Gastroesophageal sphincter (tissue), 4 donors: ENCODE measurements at places on chromosomes 16 and 17.
A peak's percentile ranks its signal among the peaks of the same experiment; 100 is the strongest.

GRCh38 chr17:12406623-12407215 lies 259.0 kb upstream of the MYOCD start:
- peak; percentile 55 for ATAC-seq

- no peak for ATAC-seq
Measured at GRCh38 chr17:15143524-15143923, 121.6 kb downstream of the PMP22 start.

- no peak for ATAC-seq
Measured at GRCh38 chr16:48916566-48916965, 306.6 kb upstream of the N4BP1 start.

DNA sequence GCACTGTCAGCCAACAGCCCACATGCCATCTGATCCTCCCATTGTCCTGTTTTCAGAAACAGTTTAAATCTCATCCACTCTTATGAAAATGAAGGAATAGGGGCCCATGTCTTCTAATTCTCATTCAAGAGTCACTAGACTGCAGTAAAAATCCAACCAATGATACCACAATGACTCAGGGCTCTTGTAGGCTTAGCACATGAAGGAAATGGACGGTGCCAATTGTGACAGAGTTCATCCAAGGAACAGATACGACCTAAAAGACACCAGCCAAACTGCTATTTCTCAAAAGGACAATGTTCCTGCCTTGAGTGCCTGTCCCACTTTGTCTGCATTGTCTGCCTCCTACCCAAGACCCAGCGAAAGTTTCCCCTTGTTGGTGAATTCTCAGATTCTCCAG lies 204.8 kb upstream of the COX10 start:
- no peak for ATAC-seq

DNA sequence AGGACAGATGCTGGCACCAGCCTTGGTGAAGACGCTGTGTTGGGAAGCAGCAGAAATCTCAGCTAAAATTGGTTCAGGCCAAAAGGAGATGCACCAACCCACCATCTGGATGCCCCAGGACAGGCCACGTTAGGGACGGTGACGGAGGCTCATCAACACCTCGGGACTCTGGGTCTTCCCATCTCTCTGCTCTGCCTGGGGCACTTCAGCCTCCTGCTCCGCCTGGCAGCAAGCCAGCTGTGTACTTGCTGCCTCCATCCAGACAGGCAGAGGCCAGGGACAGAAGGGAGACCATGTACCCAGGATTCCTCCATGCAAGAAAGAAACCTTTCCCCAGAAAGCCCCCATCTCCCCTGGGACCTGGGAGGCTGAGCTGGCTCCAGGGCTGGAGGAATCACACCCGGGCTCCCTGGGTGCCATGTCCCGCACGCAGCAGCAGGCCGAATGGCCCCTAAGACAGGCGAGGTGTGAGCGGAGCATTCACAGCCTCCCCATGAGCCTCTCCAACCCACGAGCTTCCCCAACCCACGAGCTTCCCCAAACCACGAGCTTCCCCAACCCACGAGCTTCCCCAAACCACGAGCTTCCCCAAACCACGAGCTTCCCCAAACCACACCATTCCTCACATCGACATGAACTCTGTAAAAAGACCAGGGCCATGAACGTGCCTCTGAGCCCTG lies 274.5 kb downstream of the C16orf95 start:
- ATAC-seq: peak; percentile 8

DNA sequence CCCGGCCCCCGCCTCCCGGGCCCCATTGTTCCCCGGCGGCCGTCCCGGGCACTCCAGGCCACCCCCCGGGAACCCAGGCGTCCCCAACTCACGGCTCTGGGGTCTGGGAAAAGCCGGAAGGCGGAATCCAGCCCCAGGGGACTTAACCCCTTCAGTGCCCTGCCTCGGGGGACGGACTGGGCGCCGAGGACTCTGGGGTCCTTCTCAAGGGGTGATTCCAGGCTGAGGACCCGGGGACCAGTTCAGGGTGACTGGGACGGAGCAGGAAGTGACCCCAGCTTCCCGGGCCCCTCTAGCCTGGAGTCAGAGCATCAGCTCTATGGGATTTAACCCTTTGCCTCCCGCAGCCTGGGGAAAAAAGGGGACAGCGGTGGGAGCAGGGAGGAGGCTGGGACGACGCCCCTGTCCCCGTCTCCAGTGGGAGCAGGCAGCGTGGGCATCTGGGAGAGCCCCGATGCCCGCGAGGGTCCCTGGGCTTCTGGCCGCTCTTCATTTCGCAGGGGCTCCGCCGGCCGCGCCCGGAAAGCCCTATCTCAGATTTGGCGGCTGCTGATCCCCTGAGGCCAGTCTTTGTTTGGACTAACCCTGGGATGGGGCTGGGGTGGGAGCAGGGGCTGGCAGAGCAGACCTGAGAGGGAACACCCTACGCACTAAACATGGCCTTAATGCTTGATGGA lies at the start of gene ZNF629:
Gene ZNF629 (minus strand): TSS at position 270 of the 677 bp plus-strand sequence. CDS start 2,723 bp downstream, outside the sequence.
- peak; percentile 88 for ATAC-seq

DNA sequence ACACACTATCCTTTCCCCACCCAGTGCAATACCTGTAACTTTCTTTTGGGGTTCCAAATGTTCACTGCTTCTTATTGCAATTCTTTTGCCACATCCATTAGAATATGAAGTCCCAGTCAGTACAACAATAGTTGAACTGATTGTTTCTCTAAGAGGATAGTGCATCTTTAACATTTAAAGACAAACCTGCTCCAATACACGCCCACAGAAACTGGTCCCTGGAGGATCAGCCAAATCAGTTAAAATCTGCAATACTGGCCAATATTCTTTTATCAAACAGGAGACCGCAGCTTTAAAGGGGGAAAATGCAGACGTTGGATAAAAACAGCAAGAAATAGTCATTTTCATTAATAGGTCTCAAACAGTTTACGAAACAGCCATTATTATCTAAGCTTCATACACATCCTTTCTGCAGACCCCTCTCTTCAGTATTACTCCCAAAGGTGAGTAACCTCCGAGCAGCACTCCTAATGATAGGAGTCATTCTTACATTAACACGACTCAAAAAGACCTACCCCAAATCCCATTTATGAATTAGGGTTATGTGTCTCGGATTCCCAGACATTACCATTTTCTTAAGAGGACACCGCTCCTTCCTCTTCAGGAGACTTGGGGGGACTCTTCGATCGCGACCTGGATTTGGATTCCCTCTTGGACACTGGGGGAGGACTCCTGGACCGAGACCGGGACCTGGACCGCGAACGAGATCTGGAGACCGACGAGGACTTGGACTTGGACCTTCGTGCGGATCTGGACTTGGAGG lies 1.4 kb downstream of the SRSF2 start:
- ATAC-seq: no peak

DNA sequence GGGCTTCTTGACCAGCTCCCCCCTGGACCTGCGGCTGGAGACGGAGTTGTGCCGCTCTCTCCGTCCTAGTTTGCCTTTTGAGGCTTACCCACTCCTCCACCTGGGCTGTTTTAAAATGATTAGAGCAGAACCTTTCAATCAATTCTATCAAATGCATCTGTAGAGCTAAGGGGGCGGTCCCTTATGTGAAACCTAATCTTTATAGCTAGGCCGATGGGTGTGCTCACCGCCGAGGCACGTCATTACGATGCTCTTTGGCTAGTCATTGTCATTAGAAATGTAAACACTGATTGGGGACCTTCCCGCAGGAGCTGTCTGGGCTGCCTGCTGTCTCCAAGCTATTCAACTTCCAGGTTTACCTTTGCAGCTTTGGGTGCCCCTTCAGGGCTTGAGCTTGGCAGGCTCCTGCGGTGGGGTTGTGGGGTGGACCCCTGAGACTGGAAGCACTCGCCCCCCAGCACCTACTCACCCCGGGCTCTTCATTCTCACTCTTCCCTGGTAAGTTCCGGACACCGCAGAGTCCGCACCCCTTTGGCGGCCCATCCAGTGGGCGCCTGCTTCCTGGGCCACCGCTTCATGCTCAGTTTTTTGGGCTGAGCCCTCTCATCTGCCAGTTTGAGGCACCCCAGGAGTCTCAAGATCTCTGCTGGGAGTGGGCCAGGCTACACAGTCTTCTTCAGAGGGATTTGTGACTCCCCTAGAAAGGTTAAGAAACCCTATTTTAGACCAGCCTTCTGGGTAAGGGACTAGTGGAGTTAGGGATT lies 20.9 kb upstream of the IL17C start:
- ATAC-seq: no peak

DNA sequence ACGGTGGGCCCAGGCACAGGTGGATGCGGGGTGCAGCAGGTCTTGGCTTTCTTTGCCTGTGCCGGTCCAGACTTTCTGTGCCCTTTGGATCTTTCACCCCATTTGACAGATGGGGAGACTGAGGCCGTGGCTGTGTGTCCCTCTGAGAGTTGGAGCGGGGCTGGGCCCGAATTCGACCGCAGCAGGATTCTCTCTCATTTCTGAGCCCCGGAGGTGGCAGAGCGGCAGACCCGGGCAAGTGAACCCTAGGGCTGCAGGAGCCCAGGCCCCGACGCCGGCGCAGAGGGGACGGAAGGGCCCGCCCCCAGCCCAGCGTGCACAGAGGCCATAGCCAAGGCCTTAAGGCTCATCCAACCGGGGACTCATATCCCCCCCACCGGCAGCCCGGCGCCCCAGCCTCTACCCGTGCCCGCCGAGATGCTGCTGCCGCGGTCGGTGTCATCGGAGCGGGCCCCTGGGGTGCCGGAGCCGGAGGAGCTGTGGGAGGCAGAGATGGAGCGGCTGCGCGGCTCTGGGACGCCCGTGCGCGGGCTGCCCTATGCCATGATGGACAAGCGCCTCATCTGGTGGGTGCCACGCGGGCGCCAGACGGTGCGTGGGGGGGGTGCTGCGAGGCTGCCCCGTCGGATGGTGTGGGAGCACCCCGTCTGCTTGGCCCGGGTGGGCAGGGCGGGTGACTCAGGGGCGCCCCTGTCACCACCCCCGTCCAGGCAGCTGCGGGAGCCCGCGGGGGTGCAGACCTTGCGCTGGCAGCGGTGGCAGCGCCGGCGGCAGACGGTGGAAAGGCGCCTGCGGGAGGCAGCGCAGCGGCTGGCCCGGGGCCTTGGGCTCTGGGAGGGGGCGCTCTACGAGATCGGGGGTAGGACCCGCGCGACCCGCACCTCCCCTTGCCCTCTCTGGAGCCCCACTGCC lies 857 bp downstream of the TMC8 start:
- no peak for ATAC-seq
